NCI-H510A (cell line): ENCODE measurements at places on chromosomes 11 and 22.
A peak's percentile ranks its signal among the peaks of the same experiment; 100 is the strongest.

GRCh38 chr11:27558401-27558800, 51.8 kb upstream of the LIN7C start:
- DNase-seq: no peak

- DNase-seq: no peak
Observed at GRCh38 chr11:64933213-64933934, 2.3 kb downstream of the GPHA2 start.

DNA sequence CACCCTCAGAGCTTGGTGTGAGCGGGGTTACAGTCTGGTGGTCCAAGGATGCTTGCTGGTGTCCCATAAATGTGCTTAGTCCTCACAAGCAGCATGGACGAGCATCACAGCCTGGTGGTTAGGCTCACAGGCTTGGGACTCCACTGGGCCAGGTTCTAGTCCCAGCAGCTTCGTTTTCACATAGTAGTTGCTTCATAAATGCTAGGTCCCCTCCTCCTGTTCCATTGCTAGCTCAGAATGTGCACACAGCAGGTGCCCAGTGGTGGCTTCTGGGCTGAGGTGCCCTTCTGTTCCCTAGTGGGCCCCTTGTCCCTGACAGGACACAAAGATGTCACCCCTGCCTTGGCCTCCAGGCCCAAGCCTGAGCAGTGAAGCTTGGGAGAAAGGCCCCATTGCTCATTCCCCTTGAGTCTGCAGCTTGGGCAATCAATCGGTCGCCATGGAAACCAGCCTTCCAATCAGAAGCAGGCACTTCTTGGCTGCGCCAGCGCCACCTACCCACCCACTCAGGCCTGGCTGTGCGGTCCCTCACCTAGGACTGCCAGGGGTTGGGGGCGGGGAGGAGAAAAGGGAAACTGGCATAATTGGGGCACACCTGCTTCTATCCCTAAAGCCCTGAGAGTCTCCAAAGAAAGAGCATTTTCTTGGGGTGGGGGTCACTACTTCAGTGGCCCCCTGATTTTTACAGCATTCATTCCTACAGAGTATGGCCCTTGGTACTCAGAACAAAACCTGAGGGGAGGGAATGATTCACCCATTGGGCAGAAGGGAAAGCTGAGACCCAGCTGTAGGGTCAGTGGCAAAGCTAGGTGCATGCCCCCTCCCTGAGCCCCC, 48.1 kb downstream of the CYTH4 start:
- no peak for DNase-seq

DNA sequence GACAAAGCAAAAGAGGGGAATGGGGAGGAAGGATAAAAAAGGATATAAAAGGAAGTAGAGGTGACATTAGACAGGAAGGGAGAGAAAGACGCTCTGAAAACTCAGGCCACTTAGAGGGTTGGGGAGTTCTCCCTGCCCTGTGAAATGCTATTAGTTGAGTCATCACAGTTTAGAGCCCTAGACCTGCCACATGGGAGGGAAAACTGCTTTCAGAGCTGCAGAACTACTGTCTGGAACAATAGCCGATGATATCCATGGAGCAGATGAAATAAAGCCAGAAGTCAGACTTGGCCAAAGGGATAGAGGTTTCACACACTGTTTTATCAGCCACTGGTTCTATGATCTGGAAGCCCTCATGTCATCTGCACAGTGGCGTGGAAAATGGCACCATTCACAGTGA, 157.9 kb downstream of the NCAM1 start:
- DNase-seq: no peak

DNA sequence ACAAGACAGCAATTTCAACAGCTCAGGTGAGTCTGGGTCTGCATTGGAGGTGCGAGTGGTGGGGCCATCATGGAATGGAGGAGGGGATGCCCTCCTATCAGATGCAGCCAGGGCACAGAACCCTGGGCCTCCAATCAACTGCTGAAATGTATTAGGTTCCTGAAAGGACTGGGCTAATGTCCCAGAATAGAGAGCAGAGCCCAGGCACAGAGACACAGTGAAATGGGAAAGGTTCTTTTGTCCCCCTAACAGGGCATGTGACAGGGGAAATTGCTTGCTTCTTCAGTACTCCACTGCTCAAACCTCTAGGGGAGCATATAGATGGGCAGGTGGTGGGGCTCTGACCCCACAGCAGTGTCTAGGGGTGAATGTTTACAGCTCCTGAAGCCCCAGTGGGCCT, 87.3 kb upstream of the CLPB start:
- DNase-seq: no peak

GRCh38 chr22:44975427-44976262, 34.2 kb downstream of the PHF21B start:
- peak; percentile 21 for DNase-seq

GRCh38 chr11:44760917-44761550, 34.3 kb downstream of the TSPAN18 start:
- DNase-seq: no peak

- DNase-seq: no peak
Observed at GRCh38 chr11:27204529-27204928, 158.5 kb downstream of the CCDC34 start.

DNA sequence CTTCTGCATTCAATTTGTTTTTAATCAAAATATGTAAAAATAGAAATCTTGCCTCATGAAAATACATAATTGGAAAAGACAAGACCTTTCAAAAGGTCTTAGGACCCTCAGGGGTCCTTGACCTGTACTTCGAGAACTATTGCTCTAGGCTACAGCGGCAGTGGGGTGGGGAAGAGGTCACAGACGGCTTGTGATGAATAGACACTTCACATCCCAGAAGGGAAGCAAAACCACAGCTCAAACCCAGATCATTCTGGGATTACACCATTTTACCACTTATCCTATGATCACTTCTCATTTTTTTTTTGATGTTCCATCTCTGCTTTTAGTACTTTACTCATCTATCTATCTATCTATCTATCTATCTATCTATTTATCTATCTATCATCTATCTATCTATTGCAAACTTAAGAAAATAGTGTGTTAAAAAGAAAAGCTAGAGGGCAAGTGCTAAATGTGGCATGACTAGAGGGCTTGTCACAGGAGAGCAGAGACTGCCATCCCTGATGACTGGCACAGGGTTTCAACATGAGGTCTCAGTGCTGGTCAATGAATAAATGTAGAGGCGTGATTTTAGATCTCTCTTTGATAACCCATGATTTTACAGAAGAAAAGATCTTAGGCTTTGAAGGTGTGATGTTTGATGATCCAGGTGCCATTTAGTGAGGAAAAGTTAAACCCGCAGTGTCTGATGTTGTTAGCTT, 37.1 kb downstream of the RNF141 start:
- no peak for DNase-seq

DNA sequence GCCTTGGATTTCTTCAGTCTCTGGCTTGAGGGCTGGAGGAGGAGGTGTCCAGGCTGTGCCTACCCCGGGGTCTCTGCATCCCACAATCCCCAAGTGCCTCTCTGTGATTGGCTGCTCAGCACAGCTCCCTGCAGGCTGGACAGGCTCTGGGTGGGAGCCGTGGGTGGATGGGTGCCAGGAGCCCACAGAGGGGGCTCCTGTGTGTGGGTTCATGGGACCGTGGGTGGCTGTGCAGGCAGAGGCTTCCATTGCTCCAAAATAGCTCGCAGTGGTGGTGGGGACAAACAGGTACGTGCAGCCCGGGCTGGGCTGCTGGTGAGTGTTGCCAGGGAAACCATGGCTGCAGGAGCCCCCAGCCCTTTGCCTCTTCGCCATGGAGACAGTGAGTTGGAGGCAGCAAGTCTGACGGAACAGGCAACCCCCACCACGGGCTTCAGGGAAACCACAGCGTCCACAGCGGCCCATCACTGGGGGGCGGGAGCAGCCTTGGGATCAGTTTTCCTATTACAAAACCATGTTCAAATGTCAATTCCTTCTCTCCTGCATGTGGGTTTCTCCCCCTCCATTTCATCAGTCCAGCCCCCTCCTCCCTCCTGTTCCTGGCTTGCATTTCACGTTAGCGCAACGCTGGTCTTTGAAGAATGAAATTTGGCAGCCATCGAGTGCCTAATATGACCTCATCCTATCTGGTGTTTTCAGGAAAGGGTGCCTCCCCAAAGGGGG, 155.2 kb downstream of the TRIM29 start:
- DNase-seq: no peak

DNA sequence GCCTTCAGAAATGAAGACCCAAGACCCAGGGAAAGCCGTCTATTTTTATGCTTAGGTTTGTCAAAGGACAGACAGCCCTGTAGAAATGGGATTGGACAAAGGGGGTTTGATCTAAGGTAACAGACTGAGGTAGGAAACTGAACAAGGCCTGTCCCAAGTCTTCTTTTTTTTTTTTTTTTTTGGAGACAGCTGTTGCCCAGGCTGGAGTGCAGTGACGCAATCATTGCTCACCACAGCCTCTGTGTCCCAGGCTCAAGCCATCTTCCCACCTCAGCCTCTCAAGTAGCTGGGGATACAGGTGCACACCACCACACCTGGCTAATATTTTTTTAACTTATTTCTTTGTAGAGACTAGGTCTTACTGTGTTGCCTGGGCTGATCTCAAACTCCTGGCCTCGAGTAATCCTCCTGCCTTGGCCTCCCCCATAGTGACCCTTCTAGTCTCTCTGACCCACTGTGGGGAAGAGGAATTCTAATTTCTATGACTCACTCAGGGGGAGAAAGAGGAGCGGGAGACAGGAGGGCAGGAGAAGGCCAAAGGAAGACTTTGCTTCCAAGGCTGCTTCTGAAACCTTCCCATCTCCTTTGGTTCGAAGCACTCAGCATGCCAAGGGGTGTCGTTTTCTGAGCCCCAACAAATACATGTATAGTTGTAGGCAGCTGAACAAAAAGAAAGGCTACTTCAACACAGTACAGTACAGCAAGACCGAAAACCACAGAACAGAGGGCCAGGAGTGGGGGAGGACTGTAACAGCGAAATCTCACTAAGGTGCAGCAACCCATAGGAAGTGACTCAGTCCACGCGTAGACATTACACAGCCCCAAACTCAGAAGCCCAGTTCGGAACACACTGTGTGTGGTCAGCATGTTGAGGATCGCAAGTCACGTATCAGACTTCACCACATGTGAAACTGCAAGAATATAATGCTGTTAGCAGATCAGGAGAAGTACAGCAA, 872 bp downstream of the TMA7B start:
- no peak for DNase-seq

- DNase-seq: no peak
Observed at GRCh38 chr11:121551463-121551862, 98.7 kb upstream of the SORL1-AS1 start.
